Stimulated activated effector memory CD8-positive, alpha-beta T cell treated with anti-CD3 and anti-CD28 coated beads, Interleukin-12 subunit alpha, Interleukin-12 subunit beta, amount 100 ng/mL, for 72 hours (primary cell): ENCODE measurements at places on chromosomes 5 and 9.

DNA sequence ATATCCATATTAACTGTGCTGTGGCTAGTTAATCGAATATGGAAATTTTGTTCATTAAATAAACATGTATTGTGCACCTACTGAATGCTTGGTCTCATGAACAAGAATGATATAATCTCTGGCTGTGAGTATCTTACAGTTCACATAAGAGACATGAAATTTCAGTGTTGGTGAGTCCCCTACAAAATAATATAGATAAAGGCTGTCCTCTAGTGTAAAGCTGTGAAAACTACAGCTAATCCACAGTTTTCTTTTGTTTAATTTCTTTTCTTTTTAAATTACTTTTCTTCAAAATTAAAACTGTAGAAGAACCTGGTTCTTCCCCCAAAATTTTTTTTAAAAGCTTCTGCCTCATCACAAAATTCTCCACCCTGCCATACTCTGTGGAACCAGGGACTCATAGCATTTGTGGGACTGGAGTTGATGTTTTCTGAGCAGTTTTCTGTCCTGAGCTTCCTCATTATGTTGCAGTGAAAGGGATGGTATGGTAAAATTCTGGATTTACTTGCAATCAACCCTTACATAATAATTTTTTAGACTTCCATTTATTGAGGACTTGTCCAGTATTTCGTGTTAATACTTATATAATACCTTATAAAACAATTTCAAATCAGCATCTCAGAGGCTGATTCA is 135.0 kb downstream of the STK32A start:
- DNase-seq: no peak

- no peak for DNase-seq
Measured at GRCh38 chr9:70564468-70565335, 150.2 kb upstream of the KLF9 start.

DNA sequence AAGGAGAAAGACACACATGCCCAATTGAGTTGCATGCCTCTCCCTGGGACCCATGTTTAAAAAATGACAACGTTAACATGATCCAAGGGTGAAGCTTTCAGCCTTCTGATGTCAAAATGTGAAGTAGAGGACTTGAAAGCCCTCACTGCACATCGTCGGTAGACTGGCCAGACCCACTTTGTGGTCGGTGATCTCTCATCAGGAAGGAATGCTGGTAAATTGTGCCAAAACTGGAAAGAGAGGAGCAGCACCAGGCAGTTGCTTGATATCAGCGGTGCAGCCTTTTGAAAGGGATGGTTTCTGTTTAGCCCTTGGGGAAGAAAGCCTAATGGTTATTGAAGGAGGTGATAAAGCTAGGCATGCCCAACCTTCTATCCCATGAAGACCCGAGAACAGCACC is 125.3 kb upstream of the MARCHF11 start:
- DNase-seq: no peak

GRCh38 chr5:113508756-113509155 is 4.7 kb upstream of the YTHDC2 start:
- DNase-seq: no peak
